ENCODE measurements at places on chromosomes 12 and 14.

- DNase-seq, result no peak
These were observed 10.5 kb downstream of the ARHGEF25 start for GRCh38 chr12:57621497-57622292.

- DNase-seq, result no peak
These were observed 44.6 kb downstream of the CEP83 start for GRCh38 chr12:94415066-94415465.

GRCh38 chr14:93705513-93706156 lies 82.7 kb downstream of the PRIMA1 start:
- DNase-seq, result no peak

GRCh38 chr12:108712165-108712924 lies 19.0 kb downstream of the CORO1C start:
- no peak for DNase-seq

- DNase-seq, result no peak
These were observed 21.9 kb downstream of the RNFT2 start for GRCh38 chr12:116759783-116760621.

GRCh38 chr12:114626-115211 lies 48.2 kb downstream of the IQSEC3 start:
- no peak for DNase-seq

DNA sequence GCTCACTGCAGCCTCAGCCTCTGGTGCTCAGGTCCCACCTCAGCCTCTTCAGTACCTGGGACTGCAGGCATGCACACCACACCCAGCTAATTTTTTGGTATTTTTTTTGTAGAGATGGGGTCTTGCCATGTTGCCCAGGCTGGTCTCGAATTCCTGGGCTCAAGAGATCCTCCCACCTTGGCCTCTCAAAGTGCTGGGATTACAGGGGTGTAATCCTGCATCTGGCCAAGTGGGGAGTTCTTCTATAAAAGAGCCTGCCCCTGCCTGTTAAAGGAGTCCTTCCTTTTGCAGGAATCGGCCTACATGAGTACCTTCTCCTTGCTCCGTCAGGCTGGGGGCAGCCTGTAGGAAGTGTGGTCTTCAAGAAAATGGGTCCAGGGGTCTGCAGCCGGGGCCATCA lies 54.1 kb upstream of the RASSF3 start:
- no peak for DNase-seq

- DNase-seq, result no peak
These were observed 23.9 kb downstream of the ANAPC7 start for GRCh38 chr12:110379631-110380030.

DNA sequence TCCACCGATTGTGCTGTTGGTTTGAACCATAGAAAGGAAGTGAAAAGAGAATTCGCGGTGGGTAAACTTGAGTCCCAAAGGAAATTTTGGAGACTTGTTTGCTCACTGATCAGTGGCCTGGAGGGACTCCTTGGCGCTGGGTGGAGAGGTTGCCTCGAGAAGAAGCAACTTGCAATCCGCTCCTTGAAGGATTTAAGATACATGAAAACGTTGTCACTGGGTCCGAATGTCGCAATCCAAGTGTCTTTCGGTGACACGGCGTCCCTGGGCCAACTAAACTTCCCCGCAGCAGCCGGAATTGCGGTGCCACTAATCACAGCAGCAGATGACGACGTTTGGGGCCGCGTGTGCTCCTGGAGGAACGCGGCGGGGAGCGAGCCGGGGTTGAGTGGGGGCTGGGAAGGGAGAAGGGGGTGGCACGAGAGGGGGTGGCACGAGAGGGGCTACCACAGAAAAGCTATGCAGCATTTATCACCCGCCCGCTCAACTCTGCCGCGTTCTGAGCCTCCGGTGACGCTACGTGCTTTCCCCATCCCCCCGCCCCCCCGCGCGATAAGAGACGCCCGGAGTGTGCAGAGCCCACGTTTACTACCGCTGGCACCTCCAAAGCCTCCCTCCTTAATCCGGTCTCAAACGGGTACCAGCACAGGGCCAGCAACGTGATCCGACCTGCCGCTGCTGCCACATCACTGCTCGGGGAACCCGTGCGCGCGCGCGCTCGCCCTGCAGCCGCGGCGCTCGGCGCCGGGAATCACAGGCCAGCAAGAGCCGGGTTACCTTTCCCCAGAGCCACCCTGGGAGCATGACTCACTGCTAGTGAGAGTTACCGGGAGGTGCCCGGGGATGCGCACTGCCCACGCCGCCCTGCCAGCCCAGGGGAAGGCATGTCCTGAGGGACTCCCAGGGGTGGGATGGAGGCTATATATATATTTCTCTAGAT lies 833 bp upstream of the BHLHE41 start:
- DNase-seq, result no peak

DNA sequence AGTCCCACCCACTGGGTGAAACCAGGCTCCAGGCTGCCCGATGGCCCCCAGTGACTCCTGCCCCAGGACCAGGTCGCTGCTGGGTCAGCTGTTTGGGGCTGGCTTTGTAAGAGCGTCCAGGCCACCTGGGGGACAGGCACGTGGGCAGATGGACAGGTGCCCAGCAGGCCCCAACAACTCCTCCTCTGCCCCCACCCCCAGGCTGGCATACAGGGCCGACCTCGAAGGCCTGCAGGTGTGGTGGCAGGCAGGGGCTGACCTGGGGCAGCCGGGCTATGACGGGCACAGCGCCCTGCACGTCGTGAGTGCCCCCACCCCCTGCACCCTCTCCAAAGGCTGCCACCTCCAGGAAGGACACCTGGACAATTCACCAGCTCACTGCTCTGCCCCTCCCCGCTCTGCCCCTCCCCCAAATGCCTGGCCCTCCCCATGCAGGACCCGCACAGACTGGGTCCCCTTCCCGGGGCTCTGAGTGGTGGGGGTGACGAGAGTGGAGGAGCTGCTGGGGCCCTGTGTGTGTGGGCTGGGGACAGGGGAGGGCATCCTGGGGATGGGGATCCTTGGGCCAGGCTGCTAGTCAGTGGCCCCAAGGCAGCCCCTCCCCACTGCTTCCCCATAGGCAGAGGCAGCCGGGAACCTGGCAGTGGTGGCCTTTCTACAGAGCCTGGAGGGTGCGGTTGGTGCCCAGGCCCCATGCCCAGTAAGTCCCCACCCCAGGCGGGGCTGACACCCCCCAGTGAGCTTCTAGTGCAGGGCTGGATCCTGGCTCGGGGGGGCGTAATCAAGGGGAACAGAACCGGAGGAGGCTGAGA lies 26.0 kb downstream of the ASPG start:
- no peak for DNase-seq

DNA sequence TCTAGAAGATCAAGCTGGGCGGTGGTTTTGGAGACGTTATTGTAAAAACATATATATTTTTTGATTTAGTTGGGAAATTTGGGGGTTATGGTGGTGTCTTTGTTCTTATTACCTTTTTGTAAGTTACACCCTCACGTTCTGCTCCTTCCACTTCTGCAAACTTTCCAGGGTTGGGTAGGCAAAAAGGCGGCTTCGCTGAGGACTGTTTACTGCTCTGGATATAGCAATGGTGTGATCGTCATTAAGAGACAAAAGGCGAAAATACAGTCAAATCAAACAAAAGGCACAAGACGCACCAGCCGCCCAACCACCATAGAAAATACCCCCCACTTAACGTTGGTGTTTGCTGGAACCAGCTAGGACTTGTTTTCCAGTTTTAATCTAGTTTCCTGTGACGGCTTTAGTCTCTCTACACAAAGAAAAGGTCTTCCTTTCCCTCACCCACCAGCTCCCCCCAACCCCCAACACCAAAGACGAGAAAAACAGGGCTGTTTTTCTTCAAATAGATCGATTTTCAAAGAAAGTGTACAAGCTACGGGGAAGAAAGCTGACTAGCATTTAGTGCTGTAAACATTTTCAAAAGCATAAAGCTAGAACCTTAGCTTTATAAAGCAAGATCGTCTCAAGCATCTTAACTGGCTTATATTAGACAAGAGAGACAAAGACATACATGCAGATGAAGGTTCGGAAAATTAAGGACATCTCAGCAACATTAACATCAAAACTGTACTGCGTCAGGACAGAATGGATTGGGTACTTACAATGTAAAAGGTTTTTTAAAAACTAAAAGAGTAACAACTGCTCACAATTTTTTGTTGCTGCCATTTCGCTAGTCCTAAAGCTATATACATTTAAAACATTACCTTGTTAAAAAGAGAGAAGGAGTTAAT lies 2.0 kb upstream of the SETD1B start:
- DNase-seq, result no peak

- no peak for DNase-seq
These were observed 921.8 kb downstream of the BCL11B start for GRCh38 chr14:98350213-98350612.

DNA sequence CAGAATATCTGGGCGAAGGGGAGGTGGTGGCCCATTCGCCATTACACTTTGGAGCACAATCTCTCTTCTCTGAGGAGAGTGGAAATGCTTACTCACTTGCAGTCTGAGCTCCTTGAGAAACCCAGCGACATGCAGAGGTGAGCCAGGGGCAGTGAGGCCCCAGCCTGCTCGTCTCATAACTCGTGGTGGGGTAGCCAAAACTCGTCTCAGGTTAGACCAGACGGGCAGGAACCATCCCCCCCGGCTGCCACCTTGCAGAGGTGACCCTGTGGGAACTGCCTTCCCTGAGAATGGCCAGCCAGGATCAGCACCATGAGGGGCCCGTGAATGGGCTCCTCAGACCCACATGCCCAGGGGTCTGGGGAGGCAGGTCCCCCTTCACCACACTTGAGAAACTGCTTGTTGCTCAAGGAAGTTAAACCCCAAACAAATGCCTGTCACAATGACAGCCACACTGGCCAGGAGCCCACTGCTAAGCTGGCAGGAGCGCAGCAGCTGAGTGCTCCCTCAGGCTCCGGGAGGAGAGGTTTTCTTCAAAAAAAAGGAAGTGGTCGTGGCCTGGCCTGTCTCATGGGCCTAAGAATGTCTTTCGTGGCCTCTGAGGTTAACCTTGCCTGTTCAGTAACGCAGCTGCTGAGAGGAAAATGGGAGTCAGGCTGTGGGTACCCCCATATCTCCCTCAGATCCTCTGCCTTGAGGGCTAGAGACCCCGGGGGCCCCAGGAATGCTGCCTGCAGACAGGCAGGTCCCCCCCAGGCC lies 9.2 kb upstream of the ALDH2 start:
- DNase-seq, result no peak

DNA sequence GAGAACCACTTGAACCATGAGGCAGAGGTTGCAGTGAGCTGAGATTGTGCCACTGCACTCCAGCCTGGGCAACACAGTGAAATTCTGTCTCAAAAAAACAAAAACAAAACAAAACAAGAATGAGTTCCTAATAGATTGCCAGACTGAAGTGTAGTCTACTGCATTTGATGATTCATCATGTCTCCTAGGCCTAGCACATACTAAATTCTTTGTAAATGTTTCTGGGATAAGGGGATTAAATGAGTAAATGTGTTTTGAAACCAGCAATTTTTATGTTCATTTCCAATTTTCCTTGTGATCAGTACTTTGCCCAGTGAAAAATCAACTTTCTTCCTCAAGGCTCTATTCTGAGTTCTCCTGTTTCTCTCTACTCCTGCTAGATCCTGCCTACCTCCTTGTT lies 2.9 kb upstream of the DYRK2 start:
- no peak for DNase-seq

GRCh38 chr14:22593189-22593588 lies 4.2 kb upstream of the DAD1 start:
- no peak for DNase-seq

DNA sequence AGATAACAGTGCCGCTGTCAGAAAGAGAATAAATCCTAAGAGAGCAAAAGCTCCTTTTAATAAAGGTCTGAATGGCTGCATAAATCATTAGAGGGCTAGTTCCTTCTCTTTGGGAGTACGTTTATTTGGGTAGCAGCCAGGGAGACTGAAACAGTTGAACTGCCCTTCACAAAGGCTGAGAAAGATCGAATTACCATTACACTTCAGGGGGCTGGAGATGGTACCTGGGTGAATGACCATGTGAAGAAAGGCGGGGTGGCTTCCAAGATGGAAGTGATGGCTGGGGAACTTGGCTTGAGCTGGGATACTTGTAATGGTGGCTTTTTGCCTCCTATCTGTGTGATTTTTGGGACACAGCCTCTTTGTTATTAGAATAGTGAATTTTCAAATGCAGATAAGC lies 1.7 kb upstream of the FGD4 start:
- no peak for DNase-seq

DNA sequence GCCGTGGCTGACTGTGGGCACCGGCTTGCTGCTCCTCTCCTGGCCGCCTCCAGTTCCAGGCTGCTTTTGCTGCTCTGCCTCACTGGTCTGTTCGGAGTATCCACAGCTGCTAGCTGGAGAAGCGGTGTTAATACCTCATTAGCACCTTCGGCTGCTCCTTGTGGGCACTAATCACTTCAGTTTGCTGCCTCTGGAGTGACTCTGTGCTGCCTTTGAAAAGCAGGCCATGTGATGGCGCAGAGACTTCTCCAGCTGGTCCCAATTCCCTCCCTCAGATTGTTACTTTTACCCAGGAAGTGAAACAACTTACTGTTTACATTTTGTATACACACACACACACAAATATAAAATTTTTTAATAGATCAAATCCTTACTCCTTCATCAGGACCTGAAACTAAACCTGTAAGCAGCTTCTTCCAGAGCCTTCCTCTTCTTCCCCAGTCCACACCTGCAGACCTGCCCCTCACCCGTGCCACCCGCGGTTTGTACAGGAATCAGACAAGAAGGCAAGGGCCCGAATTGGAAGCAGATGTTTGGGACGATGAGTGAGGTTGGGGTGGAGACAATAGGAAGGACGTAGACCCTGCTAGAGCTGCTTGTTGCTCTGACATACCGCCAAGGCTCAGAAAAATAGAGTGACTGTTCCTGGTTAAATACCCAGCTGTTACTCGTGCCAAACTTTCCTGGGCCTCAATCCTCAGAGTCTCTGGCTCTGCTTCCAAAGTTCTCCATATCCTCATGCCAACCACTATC lies 41.5 kb upstream of the LTBP2 start:
- no peak for DNase-seq

- DNase-seq, result no peak
These were observed 310.7 kb downstream of the IPO8 start for GRCh38 chr12:30384976-30385375.

GRCh38 chr14:64198486-64198885 lies 95.7 kb downstream of the ESR2 start:
- DNase-seq, result no peak

- DNase-seq, result no peak
These were observed 72.2 kb upstream of the NAP1L1 start for GRCh38 chr12:76156726-76157125.

DNA sequence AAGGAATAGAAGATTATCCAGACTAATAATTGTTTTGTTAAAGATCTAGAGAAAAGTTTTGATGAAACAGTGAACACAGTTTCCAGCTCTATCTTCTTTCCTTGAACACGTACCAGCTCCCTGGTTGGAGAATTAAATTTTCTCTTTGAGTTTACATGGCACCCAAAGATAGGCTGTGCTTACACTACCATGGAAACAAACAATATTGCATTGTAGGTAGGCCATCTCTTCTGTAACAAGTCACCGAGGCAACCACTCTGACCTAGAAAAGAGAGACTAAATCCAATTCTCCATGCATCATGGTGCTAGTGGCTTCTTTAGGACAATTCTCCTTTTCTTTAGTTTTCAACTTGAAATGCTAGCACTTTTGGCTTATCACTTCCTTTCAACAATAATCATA lies 9.9 kb downstream of the BMAL2 start:
- DNase-seq, result no peak

GRCh38 chr12:109423392-109423791 lies 53.7 kb downstream of the KCTD10 start:
- no peak for DNase-seq
